Effector CD8-positive, alpha-beta T cell (primary cell): ENCODE measurements at places on chromosomes 16 and 17.

DNA sequence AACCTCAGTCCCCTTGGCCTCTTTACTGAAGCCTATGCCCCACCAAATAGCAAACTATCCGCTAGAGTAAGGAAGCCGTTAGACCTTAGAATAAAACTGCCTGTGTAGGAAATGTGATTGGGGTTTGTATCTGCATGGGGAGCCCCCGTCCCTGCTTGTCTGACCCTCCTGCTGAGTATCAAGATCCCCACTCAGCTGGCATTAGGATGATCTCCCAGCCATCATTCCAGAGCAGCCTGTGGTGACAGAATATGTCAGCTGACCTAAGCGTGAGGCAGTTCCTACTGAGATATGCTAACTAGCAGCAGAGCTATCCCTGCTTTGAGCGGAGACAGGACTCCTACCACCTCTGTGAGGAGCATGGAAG lies 645 bp upstream of the GFOD2 start:
- DNase-seq: no peak

GRCh38 chr16:49168126-49168525 lies 113.5 kb downstream of the CBLN1 start:
- DNase-seq: no peak

DNA sequence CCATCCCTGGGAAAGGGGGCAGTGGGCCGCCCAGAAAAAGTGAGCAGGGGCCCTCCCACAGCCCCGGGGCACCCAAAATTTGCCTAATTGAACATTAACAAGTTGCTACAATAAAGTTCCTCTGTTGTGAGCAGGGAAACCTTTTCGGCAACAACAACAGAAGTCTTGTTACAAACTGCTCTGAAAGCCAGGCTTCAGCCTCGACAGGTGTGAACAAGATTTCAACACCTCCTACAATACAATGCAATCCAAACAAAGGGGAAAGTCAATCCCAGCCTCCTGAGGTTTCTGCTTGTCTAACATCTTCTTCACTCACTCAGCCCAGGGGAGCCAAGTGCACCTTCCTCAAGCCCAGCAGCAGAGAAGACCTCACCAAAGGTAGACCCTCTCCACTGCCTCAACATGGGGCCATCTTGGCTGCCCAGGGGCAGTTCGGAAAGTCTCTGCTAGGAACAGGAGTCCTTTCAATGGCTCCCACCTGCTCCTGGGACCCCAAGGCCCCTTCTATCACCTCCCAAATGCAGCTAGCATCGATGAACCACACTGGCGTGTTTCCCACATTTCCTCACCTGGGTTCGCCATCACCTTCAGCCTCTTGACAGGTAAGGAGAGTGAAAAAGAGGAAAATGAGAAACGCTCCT lies 19.1 kb downstream of the ZFHX3 start:
- no peak for DNase-seq

DNA sequence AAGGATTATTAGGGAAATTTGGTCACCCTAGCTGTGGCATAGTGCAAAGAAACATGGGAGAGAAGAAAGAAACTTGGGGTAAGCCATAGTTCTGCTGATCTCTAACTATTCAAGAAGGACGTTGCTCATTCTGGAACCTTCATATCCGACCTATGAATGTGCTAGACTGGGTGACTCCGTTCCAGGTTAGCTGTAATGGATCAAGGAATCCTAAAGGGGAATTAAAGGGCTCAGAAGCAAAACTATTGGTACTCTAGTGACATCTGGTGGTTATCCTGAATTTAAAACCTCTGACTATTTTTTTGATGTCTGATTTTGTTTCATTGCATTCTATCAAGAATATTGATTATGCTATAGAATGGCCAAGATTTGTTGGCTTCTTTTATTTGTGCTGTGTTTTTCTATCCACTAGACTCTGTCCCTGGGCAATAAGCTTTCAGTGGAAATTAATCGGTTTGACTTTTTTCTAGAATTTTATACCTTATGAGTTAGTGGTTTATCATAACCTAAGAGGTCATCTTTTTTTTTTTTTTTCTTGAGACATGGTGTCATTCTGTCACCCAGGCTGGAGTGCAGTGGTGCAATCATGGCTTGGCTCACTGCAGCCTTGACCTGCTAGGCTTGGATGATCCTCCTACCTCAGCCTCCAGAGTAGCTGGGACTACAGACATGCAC lies 19.5 kb downstream of the PCTP start:
- DNase-seq: no peak

GRCh38 chr16:54136276-54136625 lies 150.3 kb downstream of the IRX3 start:
- DNase-seq: no peak

- DNase-seq: peak; percentile 34
Measured at GRCh38 chr17:40516581-40517285, 15.3 kb upstream of the TNS4 start.

GRCh38 chr17:4234401-4234800 lies 29.4 kb downstream of the ANKFY1 start:
- DNase-seq: no peak

GRCh38 chr17:50470426-50470825 lies 1.7 kb upstream of the CHAD start:
- no peak for DNase-seq

- no peak for DNase-seq
Measured at GRCh38 chr17:28963055-28963611, 11.8 kb upstream of the PHF12 start.

- DNase-seq: no peak
Measured at GRCh38 chr16:47392081-47392480, 68.8 kb downstream of the ITFG1 start.

DNA sequence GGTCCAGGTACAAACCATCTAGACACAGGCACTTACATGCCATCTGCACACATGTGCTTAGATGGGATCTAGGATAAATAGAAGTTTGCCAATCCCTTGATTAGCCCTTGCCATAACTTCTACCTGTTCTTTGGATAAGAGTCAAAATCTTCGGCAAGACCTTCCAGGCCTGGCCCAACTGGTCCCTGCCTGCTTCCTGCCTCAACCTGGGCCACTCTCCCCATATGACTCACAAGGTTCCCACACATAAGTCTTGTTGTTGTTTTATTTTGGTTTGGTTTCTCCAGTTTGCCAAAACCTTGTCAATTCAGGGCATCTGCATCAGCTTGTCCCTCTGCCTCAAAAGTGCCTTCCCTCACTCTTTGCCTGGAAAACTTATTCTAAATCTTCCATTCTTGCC lies 95.3 kb upstream of the XYLT1 start:
- no peak for DNase-seq

DNA sequence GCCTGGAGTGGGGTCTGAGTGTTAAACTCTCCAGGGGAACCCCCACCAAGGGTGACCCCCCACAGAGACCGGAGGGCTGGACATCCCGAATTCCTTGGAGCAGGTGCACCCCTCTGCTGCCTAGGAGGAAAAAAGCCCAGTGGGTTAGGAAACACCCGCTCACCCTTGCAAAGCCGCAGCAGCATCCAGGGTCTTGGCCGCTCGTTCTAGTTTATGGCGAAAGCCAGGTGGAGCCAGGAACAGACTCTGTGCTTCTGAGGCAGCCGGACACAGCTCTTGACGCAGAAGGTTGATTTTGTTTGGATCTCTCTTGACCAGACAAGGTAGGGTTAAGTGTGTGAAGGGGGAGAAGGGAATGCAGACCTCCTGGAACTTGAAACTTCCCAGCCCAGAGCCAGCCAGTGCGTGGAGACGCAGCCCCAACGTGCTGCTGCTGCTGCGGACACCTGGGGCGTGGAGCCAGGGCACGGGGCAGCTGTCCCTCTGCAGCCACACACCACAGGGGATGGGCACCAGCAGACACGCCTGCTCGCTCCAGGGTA lies 154.5 kb downstream of the LAT start:
- DNase-seq: no peak

GRCh38 chr16:11099672-11100205 lies 155.4 kb downstream of the CLEC16A start:
- no peak for DNase-seq

GRCh38 chr17:80262291-80262690 lies 1.6 kb downstream of the RNF213 start:
- DNase-seq: no peak
